ENCODE measurements at places on chromosomes 16 and 17.

GRCh38 chr16:86100205-86101136, 201.5 kb downstream of the IRF8 start:
- no peak for DNase-seq

DNA sequence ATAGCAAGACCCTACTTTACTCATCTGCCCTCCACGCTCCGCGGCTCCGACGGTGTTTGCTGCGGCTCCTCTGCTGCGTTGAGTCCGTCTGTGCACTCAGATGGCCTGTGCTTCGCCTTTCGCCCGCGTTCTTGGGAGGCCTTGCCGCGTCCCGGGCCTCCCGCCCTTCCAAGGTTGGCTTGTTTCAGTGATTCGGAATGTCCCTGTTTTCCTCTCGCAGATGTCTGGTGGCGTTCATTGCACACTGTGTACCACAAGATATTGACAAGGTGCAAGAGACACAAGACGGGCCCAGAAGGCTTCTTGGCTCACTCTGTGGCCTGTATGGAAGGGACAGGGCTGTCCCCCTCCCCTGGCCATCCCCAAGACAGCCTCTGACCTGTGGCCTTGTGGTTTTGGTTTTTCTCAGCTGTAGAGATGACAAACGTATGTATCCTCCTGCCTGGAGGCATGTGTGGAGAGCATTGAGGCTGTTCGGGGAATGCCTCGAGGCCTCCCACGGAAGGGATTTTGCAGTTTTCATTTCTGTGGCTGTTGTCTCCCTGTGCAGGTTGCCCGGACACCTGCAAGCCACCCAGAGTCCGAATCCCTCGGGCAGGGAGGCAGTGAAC, 15.4 kb downstream of the MGRN1 start:
- DNase-seq = no peak

GRCh38 chr16:79045191-79045590, 555.3 kb downstream of the MAF start:
- DNase-seq = no peak

DNA sequence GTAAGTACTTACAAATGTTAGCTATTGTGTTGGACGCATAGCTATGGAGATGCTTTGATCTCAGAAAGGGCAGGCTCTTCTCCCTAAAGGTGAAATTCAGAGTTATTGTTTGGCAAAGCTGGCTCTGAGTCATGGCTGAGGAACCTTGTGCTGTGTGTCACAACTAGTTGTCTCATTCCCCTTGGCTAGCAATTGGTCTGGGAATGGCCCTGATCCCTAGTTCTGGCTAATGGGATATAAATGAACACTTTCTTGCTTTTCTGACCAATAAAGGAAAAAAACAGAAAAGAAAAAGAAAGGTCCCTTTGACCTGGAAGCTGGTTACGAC, 210.6 kb downstream of the MAP2K4 start:
- no peak for DNase-seq

DNA sequence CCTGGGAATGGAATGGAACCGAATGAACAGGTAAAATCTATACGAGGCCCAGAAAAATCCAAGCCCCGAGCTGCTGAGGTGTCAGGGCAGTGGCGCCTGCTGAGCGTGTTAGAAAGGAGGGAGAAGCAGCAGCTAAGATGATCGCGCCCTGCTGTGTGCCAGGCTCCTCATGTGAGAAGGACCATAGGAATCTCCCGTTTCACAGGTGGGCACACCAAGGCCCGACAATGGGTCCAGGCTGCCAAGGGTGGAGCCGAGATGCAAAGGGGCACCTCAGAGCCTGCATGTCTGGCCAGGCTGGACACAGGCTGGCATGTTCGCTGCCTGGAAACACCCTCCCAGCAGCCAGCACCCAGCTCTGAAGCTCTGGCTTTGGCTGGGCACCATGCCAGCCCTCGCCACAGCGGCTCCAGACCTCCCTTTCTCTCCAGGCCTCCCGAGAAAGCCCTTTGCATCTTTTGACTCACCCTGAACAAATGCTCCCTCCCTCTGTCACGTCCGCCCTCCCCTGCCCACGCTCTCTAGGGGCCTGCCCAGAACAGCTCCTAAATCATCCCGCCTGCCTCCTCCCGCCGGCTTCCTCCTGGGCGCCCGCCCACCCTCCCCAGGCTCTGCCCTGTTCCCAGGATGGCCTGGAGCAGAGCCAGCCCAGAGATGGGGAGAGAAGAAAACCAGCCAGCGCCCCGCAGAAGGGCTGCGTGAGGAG, 217.8 kb upstream of the GSE1 start:
- DNase-seq = peak; percentile 90

DNA sequence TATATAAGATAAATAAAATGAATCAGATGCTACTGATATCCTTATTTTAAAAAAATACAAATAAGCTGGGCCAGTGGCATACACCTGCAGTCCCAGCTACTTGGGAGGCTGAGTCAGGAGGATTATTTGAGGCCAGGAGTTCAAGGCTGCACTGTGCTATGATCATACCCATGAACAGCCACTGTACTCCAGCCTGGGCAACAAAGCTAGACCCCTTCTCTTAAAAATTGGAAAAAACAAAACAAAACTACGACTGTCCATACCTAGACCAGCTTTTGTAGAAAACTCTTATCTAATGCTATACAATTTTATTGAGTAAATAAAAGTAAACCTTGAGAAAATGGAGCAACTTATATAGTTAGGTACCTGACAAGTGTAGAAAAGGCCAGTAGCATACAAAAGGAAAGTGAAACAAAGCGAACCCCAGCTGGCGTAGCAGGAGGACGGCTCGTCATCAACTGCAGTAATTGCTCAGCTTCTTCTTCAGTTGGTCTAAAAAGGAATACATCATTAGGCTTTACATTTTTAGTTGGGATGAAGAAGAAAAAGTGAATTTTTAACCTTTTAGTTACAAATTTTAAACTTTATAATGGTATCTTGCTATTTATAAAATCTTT, 23.6 kb downstream of the INTS2 start:
- no peak for DNase-seq

- DNase-seq = peak; percentile 60
Observed at GRCh38 chr17:32253117-32253611, 12.5 kb upstream of the RHBDL3 start.

GRCh38 chr16:79589601-79590102, 10.9 kb downstream of the MAF start:
- no peak for DNase-seq

DNA sequence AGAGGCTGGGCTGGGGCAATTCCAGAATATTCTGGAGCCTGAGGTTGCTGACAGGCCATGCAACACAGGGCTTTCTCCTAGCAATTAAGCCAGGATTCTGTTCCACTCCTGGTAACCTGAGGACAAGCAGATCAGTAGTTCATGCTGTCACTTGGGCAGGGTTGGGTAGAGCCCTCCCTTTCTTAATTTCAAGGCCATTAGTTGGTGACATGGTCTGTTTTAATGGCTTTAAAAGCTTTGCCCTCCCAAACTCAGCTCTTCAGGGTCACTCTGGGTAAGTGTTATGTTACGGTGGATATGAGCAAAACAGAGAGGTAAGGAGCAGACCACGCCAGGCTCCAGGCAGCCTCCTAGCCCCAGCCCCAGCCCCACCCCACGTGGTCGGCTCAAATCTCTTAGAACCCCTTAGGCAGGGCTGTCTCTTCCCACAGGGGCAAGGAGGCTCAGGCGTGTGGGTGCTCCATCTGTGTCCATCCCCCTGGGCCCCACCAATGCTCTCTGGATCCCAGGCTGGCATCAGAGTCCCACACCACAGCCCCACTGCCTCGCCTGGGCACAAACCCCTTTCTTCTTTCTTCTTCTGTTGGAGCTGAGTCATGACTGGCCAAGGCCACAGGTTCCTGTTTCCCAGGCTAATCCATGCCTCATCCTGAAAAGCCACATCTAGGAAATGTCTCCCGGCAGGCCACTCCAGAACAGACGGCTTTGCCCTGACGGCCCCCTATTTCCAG, 27.5 kb downstream of the CEP295NL start:
- DNase-seq = no peak

DNA sequence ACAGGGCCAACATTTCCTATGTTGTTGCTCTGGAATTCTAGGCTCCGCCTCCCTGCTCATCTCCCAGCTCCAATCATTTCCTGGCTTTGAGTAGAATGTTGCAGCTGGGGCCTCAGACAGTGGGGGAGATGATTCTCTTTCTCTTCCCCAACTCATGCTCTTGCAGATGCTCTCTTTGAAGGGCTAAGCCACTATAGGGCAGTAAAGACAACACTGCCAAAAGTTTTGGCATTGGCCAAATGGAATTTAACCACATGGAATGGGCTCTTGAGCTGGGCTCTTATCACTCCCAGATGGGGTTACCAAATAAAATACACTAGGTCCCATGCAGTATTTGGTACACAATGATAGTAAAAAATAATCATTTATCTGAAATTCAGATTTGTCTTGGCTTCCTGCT, 19.6 kb upstream of the EFCAB13 start:
- no peak for DNase-seq
